ENCODE measurements at places on chromosomes 6 and 20.
A peak's percentile ranks its signal among the peaks of the same experiment; 100 is the strongest.

DNA sequence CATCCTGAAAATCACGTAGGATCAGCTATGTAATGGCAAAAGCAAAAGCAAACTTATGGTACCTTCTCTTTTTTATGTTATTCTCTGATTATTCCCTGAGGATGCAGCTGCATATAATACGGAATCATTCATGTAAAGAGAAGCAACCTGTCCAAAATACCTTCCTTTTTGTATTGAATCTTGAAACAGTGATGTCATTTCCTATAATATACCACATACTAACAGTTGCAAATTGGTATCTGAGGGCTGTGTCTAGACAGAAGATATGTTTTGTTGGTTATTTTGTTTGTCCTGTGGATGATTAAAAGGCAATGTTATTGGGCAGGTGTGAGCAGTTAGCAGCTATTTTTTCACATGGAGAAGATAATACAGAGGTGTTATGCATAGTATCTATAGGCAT is 161.4 kb upstream of the AHI1 start:
- DNase-seq = no peak

DNA sequence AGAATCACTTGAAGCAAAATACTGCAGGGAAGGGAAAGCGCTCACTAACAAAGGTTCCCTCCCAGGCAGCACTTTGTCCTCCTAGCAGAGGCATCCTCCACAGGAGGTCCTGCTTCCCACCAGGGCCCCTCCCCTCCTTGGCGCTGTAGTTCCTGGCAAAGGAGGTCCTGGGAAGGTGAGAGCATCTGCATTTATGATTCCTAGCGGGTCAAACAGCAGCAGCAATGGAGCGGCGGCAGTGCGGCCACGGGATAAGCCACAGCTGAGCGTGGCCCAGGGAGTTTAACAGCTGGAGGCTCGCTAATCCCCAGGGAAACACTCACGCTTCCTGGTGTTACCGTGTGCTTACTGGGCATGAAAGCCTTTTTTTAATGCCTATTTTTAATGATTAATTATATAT is 185.8 kb downstream of the TTLL2 start:
- DNase-seq = no peak

DNA sequence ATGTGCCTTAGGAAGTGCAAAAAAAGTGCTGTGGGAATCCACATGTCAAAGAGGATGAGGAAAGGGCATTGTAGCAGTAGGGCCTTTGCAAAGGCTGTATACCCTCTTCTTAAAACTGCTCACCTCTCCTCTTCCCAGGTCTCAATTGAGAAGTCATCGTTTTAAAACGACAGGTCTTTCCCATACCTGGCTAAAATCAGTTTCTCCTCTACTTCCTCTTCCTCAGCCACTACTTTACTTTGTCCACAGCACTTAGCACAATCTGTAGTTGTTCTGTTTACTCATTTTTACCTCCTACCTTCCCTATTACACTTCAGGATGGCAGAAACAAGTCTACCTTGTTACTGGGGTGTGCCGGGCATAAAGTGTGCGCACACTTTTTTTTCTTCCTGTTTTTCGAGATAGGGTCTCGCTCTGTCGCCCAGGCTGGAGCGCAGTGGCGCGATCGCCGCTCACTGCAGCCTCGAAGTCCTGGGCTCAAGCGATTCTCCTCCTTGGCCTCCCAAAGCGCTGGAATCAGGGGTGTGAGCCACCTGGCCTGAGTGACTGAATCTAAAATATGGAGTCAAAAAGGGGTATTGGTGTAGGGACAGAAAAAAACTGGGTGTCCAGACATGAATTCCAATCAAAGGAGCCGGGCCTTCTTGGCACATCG is 9.8 kb upstream of the ELOVL5 start:
- no peak for DNase-seq

DNA sequence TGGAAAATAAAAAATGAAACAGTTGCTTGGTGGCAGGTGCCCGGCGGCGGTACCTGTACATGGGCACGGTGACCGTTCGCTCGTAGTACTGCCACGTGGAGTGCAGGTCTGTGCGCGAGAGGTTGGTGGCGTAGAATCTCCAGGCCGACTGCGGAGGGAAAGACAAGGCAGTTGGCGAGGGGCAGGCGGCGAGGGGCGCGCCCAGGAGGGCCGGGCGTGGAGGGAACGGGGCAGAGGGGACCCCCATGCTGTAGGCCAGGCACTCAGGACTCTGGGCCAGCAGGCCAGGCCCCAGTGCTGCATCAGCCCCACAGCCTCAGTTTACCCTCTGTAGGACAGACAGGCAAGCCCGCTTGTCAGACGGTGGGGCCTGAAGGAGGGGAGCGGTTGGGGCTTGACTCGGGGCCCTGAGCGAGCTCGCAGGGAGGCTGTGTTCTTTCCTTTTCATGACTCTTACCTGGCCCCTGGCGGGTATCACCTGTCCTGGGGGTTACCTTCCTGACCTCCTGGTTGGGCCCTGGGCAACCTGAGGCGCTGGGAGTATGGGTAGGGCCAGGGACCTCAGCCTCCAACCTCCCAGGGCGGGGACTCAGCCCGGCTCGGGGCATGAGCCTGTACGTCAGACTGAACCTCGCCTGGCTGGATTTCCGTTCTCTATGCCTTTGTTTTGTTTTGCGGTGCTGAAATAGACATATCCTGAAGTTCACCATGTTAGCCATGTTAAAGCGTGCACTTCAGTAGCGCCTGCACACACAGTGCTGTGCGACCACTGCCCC is 38.5 kb downstream of the KCNQ2 start:
- DNase-seq = no peak

- DNase-seq = no peak
These were observed 232.9 kb downstream of the BCKDHB start for GRCh38 chr6:80339421-80339820.

- DNase-seq = peak; percentile 7
These were observed 229.8 kb downstream of the SOD2 start for GRCh38 chr6:159463119-159463829.

Data from iPS DF 6.9 (cell line).